ENCODE measurements at places on chromosomes 4 and X.

- no peak for DNase-seq
Measured at GRCh38 chr4:13966231-13967195, 339.0 kb upstream of the BOD1L1 start.

DNA sequence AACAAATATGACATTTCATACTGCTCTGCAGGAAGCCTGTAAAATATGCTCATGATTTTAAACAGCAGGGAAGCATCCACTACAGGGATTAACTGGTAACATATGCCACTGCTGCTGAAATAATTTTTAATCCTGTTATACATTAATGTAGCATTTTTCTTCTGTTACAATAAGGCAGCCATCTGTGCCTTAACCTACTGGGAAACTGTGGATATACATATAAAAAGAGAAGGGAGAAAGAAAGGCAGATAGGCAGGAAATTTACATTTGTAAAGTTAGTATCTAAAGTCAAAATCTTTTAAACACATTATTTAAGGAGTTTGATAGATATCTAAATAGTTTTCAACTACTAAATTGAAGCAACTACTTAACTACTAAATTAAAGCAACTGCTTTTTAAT is 514.6 kb upstream of the KLHL4 start:
- no peak for DNase-seq

- DNase-seq, result no peak
Measured at GRCh38 chr4:20901851-20902250, 201.6 kb downstream of the PACRGL start.

GRCh38 chrX:115576676-115577075 is 15.7 kb downstream of the PLS3 start:
- no peak for DNase-seq

DNA sequence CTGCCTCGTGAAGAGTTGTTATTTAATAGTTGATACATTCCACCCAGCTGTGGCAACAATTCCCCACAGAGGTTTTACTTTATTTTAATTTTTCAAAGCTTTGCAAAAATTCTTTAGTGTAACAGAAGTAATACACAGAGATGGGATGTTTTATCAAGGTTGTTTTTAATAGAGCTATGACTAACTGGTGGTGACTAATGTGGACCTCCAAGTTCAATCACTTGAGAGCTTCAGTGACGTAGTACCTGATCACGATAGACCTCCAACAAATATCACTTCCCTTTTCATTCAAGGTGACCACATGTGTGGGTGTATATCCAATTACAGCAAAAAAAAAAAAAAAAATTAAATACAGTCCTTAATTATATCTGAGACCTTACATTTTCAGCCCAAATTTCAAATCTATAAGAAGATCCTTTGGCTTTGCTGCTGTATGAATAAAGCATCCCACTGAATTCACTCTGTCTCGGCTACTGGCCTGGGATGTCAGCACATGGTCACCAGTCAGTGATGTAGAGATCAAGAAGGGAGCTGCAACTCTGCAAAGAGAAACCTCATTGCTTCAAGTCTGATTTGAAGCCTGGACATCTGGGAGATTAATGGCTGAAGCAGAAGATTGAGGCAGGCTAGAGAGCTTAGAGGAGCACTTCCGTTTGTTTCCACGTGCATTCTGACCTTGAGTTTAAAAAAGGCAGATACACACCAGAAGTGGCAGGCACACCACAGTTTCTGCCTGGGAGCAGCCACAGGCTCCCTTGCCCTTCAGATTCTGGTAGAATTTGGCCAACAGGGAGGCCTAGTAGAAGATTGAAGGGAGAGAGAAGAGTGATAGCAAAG is 345.9 kb upstream of the NOCT start:
- no peak for DNase-seq

DNA sequence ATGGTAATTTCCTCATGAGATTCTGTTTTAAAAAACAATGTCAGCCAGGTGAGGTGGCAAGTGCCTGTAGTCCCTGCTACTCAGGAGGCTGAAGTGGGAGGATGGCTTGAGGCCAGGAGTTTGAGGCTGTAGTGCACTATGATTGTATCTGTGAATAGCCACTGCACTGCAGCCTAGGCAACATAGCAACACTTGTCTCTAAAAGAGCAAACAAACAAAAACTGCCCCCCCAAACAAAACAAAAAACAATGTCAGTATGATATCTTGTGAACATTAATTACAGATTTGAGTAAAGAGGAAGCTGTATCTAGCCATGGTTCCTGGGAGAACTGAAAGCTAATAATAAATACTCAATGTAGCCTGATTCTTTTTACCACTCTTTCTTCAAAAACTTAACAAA is 6.8 kb upstream of the MSL3 start:
- DNase-seq, result no peak

DNA sequence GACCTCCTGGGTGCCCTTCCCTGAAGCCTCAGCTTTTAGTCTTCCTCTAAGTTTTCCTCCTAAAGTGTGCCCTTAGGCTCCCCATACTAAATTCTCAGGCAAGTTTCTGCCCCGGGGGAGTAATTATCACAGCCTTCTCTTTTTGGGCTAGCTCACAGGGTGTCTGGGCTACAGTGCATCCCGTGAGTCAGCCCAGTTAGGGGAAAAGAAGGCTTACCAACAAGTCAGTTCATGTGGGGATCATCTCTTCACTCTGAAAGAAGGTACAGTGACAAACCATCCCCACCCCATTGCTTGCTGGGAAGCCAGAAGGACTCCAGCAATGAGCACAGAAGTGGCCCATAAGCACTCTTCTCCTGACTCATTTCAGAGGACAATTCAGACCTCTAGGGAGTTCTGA is 134.7 kb upstream of the FAM9C start:
- no peak for DNase-seq

GRCh38 chrX:136627409-136627808 is 20.5 kb upstream of the CD40LG start:
- DNase-seq, result no peak

GRCh38 chr4:4890574-4891255 is 31.2 kb downstream of the MSX1 start:
- DNase-seq, result no peak

DNA sequence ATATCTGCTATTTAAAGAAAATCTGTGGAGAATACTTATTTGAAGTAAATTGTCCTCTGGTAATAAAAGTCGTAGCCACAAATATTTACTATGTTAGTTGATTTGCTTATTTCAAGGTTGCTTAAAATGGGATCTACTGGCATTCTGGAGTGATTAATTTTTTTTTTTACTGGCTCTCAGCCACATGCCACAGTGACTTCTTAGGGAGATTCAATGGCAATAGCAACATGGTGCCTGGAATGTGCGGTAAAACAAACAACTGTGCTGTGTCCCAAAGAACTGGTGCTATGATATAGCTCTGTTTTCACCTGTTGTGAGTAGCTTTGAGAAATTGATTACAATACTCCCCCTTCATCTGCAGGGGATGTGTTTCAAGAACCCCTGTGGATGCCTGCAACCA is 324.3 kb downstream of the GPAT3 start:
- DNase-seq, result no peak

DNA sequence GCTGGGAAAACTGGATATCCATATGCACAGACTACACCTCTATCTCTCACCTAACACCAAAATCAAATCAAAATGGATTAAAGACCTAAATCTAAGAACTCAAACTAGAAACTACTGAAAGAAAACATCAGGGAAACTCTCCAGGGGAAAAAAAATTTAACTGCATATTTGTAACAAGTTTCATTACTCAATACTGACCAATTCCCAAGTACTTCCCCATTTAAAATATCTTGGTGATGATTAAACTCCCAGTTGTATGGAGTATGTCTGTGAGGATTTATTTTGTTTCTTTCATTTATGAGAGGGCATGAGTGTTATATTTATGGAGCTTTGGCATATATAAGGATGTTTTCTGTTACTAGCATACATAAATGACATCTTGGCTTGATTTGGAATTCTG is 112.3 kb upstream of the IL15 start:
- no peak for DNase-seq

DNA sequence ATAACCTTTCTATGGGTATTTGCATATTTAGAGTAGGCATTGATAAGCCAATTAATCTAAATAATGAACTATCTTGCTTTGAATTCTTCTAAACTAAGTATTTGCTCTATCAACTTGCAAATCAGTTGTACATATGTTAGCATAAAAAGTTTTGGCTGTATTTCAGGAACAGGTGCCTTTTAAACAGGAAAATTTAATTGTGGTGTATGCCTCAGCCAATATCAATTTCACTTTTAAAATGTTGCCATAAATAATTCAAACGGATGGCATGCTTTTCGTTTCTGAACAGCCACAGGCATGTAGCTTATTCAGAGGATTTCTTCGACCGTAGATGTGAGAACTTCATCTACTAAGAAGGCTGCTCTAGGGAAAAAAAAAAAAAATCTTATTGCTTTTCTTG is 99.9 kb downstream of the DCLK2 start:
- DNase-seq, result no peak

GRCh38 chrX:9324676-9325075 is 140.2 kb upstream of the TBL1X start:
- no peak for DNase-seq

DNA sequence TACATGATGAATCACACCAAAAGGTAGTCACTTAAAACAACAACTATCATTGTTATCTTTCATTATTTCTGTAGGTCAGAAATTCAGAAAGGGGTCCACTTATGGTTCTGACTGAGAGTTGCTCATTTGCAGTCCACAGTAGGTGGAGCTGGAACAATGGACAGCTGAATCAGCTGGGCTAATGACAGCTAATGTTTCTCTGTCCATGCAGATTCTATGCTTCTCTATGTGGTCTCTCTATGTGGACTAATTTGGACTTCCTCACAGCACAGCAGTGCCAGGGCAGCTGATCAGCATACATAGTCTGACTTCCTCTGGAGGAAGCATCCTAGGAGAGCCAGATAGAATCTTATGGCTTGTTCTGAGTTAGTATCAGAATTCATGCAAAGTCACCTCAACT is 131.7 kb upstream of the INTU start:
- DNase-seq, result peak; percentile 55

GRCh38 chrX:77925764-77926163 is 15.3 kb downstream of the ATP7A start:
- DNase-seq, result no peak

- no peak for DNase-seq
Measured at GRCh38 chrX:148416142-148416541, 84.3 kb upstream of the AFF2 start.

DNA sequence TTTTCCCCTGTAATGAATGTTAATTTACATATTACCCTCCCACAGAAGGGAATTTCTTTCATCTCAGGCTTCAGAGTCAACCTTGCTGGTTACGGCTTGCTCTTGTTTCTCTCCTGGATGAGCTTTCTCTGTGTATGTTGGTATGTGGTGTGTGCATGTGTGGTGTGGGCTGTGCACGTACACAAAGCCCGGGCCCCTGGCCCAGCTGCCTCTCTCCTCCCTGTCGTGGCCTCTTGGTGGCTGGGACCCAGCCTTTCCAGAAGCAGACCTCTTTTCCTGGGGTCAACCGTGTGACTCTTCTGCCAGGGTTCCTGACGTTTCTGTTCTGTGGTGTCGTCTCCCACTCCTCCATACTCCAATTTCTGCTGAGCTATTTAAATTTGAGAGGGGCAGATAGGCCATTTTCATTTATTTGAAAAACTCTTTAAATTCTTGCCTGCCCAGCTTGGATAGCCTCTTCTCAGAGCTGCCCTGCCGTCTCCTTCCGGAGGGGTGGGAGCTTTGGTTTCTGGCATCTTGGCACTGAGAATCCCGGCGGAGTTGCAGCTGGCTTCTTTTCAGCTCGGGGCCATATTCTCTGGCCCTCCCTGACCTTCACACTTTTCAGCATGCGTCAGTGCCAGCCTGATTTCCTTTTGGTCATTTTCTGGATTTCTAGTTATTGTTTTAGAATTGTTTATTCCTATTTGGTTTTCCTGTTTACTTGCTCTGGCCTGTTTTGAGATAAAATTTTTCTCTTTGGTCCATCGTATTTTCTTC is 25.1 kb downstream of the FHDC1 start:
- no peak for DNase-seq

DNA sequence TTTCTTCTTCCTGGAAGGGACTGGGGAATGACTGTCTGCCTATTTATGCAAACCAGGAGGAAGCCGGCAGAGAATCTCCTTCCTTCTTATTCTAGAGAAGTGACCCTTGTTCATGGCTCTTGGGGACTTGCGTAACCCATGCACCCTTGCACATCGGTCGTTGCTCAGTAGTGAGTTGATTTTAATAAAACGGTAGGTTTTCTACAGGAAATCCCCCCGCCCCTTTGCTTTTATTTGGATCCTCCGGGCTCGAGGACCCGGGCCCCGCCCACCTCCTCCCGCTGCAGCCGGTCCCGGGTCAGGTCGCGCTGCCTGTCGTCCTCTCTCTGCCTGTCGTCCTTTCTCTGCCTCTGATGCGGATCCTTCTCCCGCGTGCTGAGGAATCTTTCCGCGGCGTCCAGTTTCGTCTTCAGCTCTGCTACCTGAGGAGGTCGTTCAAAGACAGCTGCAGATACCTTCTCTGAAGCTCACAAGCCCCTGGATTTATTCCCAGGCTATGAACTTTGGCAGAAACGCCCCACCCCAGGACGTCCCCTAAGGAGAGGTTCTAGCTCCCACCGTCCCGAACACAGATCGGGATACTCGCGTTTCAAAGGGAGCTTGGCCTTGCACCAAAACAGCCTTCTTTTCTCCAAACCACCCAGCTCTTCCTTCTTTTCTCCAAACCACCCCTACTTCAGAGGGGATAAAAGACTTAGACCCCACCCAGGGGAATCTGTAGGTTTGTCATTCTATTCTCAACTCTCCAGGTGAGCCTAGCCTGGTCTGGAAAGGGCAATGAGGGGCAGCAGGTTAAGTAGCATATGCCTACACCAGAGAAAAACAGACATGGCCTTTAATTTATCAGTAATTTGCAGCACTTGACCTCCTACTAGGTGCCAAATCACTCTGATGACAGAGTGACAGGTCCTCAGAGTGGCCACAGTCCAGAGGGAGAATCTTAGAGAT is 7.0 kb downstream of the TNIP3 start:
- DNase-seq, result peak; percentile 76

DNA sequence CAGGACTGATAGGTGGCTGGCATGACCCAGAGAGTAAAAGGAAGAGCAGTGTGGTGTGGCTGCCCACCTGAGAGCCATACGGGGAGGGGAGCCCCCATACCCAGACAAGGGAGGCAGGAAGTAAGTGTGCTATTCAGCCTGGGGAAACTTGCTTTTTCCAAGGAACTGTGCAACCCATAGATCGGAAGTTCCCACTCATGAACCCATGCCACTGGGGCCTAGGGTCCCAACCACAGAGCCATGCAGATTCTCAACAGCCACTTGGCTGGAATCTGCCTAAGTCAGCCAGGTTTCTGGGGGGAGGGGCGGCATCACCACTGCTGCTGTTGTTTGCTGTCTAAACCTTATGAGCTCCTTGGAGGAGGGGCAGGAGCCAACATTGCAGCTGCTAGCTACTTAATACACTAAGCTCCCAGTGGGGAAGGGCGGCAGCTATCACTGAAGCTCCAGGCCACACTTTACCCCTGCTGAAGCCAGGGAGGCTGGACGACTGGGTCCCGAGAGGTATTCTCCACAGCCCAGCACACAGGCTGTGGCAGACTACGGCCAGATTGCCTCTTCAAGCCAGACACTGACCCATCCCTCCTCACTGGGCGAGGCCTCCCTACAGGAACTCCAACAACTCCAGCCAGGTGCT is 410.4 kb downstream of the INPP4B start:
- DNase-seq, result no peak

DNA sequence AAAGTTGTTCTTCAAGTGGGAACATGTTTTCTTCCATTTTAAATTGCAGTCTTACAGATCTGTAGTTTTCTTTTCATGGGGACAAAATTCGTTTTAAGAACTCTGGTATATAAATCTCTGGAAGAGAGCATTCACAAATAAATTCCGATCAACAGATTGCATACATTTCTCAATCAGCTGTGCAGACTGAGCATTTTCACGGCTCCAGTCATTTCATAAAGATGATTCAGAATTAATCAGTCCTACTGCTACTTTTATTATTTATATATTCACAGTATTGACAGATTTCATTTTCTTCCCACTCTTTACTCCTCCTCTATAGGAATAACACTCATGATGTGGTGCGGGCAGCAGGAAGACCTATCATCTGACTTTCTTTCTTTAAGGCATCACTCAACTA is 534.9 kb upstream of the FTHL17 start:
- DNase-seq, result no peak
